Stimulated activated CD8-positive, alpha-beta memory T cell treated with anti-CD3 and anti-CD28 coated beads, Interleukin-4, amount 100 ng/mL, for 1 hour (primary cell): ENCODE measurements at places on chromosomes 1 and 21.

DNA sequence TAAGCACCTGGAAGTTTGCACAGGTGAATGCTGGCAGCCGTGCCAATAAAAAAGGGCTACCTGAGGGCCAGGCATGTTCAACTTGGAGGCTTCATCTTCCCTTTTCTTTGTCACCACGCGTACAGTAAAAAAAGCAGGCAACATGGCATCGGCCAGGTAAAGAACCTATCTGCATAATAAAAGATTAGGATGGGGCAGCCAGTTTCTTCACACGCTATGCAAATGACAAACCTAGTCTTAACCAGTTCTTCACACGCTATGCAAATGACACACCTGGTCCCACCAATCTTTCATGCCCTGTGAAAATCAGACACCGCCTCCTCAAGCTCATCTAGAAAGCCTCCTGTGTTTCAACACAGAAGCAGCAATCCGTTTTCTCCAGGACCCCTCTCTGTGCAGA lies 413.4 kb downstream of the HLX start:
- DNase-seq, result no peak

- no peak for DNase-seq
Observed at GRCh38 chr1:42128964-42129363, 24.2 kb upstream of the GUCA2B start.

GRCh38 chr1:103058391-103058790 lies 49.9 kb downstream of the COL11A1 start:
- no peak for DNase-seq

- no peak for DNase-seq
Observed at GRCh38 chr1:175399795-175400194, 207.2 kb upstream of the KIAA0040 start.

DNA sequence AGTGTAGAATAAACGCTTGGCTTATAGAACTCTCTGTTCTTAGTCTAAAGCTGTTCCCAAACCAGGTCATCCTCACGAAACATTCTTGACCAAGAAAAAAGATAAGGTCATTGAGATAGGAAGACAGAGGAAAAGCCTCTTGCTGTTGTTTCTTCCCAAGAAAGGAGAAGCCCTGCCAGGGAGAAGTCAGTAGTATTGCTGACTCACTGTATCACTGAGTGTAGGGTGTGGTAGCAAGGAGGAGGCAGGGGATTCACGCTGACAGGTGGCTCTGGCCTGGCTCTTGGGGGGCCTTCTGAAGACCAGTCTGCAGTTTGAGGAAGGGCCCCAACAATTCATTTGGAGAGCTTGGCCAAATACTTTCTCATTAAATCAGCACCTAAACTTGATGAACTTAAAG lies 97.8 kb downstream of the CD247 start:
- no peak for DNase-seq

DNA sequence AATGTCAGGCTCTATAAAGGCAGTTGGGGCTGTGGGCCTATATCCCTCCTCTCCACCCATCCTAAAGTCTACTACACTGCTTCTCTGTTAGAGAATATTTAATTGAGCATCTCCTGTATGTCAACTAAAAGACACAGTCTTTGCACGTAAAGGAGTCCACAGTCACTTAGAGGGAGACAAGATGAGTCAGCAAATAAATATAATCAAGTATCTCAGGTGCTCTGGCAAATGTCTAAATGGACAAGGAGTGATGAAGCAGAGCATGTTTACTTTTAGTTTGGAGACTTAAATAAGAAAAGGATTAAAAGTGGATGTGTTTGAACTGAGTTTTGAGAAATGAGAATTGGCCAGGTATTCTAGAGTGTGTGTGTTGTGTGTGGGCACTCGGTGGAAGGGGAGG lies 41.8 kb upstream of the RAP1A start:
- DNase-seq, result no peak

- DNase-seq, result no peak
Observed at GRCh38 chr1:113946678-113947387, 17.7 kb downstream of the HIPK1 start.

GRCh38 chr21:15370462-15370975 lies 305.7 kb upstream of the NRIP1 start:
- DNase-seq, result no peak

- no peak for DNase-seq
Observed at GRCh38 chr21:46099476-46099875, 1.6 kb downstream of the COL6A2 start.

DNA sequence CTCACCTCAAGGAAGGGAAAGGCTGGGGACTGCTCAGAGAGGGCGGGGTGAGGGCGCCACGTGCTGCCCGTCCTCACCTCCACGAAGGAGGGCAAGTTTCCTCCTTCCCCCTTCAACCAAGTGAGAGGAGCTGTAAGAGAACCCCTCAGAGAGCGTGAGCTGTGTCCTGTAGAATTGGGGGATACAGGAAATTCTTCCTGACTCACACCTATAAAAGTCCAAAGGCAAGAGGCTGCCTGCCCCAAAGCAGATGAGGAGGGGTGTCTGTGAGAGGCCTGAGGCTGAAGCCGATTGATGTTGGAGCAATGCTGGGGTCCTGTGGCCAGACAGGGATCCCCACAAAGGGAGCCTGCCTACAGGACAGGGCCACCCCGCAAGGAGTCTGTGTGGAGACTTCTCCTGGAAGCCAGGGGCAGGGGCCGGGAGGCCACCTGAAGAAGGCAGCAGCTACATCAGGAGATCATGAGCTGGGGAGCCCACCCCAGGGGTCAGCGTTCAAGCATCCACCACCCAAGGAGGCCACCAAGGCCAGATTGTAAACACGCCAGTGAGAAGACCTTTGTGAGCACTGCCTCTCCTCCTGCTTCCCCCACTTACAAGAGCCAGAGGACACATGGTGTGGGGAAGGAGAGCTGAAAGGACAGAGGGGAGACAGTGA lies 27.7 kb downstream of the S100A6 start:
- no peak for DNase-seq

- DNase-seq, result no peak
Observed at GRCh38 chr21:29481641-29482040, 182.9 kb downstream of the BACH1 start.

- DNase-seq, result no peak
Observed at GRCh38 chr1:7444363-7444762, 326.7 kb upstream of the VAMP3 start.

DNA sequence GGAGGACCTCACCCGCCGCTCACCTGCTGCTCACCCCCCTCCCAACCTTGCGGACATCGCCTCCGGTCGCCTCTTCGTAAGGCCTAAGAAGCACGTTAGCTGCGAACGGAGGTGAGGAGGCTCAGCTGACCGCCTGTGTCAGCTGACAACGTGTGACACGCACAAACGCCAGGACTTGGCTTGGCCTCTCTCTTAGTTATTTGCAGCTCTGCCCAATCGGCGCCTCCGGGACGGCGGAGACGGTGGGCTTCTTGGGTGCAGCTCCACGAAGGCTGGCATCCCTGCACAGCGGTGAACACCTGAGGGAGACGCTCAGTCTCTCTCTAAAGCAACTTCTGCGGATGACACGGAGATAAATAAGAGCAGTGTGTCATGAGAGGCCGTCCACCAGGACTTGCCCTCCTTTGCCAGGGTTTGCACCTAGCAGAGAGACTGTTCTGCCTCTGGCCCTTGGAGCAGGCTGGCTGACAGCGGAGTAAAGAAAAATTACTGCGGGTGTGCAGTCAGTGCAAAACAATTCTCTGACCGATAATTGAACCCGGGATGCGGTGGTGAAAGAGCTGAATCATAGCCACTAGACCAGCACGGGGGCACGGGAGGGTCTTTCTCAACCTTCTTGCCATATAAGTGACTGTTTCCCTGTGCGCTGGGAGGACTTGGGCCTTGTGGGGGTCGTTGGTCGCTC lies 318.9 kb downstream of the FAM72C start:
- no peak for DNase-seq

- DNase-seq, result no peak
Observed at GRCh38 chr1:247288341-247288740, 32.5 kb downstream of the VN1R5 start.

- no peak for DNase-seq
Observed at GRCh38 chr1:185846672-185847444, 112.7 kb downstream of the HMCN1 start.

DNA sequence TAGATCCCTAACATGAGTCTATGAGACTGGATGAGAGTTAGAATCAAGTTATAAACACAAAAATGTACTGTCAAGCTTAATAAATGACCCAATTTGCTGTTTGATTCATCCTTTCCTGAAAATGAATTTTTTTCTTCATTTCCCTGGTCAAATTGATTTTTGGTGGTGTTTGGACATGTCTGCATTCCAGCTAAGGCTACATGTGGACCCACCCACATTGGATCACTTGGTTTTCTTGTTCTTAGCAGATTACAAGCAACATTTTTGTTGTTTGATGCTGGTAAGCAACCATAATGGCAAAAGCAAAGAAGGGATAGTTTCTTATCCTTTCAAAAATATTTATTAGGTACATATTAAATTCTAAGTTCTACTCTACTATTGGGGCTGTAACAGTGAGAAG lies 181.1 kb downstream of the NEK7 start:
- no peak for DNase-seq

DNA sequence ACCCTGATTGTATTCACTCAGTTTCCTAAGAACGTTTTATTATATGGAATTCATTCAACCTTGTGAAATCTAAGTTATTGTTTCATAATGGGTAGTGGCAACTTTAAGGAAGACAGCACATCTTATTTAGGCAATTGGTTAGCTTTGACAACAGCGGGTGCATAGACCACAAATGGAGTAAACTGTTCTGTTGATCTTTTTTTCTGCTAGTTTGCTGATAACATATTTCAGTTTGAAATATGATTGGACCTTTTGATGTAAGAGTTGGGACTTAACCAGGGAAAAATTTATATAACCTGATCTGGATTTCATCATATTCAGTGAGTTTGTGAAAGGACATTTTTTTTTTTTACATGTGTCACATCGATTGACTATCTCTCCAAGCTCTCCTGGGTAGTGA lies 151.7 kb downstream of the HLX start:
- no peak for DNase-seq

GRCh38 chr1:48047116-48047515 lies 49.9 kb upstream of the TRABD2B start:
- no peak for DNase-seq

- DNase-seq, result no peak
Observed at GRCh38 chr1:231387770-231388669, 34.1 kb downstream of the EGLN1 start.

GRCh38 chr1:30668024-30668423 lies 55.4 kb downstream of the MATN1 start:
- DNase-seq, result no peak

DNA sequence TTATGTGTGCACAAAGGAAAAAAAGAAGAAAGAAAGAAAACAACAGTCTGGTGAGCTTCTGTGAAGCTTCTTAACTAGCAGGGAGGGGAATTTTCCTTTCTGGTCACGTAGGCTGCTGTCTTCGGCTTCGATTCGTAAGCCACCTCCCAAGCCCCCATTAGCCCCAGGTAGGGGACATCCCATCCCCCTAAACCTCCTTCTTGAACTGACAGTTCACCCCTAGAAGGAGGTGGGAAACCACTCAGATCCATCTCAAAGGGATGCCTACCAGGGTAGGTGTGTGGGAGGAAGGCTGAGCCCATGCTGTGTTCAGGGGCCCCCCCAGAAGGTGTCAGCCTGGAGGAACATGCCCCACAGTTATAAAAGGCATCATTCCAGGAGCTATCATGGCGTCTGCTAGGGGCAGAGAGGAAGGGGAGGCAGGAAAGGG lies 25.8 kb downstream of the CD247 start:
- no peak for DNase-seq

- DNase-seq, result no peak
Observed at GRCh38 chr1:225688345-225688744, 35.4 kb upstream of the ENAH start.

GRCh38 chr1:55877437-55878232 lies 662.5 kb upstream of the USP24 start:
- DNase-seq, result no peak

DNA sequence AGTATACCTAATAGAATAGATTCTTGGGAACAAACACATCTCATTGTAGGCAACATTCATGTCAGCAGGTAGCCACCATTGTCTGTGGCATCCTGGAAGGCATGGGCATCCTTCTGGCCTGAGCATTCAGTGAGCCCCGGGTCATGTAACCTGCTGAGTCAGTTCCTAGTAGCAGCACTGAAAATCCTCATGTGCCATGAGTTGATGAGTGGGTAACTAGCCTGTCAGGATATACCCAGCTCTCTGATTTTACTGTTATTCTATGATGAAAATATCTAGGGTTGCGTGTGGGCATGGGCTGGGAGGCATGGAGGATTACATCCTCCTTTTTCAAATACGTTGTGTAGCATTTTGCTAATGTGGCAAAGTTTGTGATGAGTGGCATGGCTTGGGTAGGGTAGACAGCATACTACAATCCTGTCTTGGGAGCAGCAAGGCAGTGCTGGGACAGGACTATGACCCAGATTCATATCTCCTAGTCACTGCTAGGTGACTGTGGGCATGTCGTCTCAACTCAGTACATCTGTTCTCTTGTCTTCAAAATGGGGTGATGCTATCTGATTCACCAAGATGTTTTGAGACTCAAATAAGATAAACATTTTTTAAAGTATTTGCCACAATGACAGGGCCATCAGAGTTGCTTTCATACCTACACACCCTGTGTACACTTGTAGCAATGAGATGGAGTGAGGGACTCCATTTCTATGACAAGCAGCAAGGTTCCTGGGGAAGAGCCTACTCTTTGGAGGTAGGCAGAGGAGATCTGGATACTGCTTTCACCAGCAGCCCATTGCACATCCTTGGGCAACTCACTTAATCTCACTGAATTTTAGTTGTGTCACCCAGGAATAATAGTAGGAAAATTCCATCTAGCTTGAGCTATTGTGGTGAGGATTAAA lies 62.5 kb downstream of the CD58 start:
- no peak for DNase-seq

DNA sequence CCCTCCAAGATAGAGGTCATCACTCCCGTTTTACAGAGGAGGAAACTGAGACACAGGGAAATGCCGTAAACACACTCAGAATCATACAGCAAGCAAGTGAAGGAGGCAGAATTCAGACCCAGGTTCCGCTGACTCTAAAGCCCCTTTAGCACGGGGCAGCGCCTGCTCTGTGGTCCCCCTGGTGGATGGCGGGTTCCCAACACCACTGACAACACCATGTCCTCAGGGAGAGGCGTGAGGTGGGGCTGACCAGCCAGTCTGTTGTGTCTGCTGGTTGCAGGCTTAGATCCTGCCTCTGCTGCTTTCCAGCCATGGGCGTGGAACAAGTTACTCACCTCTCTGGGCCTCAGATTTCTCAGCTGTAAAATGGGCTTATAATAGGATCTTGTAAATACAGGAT lies 617.3 kb downstream of the MATN1 start:
- DNase-seq, result no peak

- no peak for DNase-seq
Observed at GRCh38 chr1:156336242-156336641, 1.9 kb downstream of the CCT3 start.

- DNase-seq, result no peak
Observed at GRCh38 chr1:75980972-75981897, 49.0 kb upstream of the ASB17 start.
